ENCODE measurements at places on chromosomes 5 and 9. TPM values are rescaled to one million over a fixed set of nuclear protein-coding genes. Genes with fewer than 3 reads are reported as not detected.

DNA sequence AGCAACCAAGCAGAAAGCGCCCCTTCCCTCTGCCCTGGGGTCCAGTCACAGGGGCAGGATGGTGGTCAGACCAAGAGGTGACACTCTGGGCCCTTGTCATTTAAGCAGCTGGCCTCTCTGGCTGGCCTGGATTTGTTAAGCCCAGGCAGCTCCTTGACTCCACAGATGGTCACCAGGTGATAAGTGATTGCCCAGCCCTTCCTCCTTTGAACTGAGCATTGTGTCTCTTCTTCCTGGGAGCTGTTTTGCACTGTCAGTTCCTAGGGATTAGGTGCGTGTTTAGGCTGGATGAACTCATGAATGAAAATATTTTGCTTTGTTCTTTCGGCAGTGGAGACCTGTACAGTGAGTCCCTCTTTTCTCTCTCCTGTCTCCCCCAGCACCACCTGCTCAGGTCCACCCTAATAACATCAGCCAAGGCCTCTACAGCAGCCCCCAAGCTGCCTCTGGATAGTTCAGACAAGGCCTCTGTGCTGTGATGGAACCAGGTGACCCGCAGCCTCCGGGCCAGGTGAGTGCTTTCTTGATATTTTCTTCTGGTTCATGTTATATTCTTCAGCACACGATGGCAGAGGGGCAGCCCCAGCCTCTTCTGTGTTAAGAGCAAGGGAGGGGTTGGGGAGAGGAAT lies 139.7 kb upstream of the PITX1 start:
- DNase-seq, result no peak

IL4 gene
- not detected for total RNA-seq

DNA sequence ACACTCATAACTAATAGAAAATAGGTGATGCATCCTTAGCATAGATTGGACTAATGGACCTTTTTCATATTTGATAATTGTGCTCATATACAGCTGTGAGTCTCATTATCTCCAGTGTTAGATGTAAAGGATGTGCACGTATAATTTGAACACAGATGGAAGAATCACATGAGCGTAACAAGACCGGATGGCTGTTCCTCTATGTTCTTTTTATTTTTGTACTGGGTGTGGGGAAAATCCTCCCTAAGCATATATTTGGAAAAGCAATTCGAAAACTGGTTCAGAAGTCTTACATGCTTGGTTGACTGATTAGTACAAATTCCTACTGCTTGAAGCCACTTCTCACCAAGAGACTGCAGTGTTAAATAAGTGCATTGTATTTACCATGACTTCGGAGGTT lies 230.2 kb downstream of the AOPEP start:
- no peak for DNase-seq

GRCh38 chr9:35898337-35898736 lies 7.7 kb upstream of the HRCT1 start:
- no peak for DNase-seq

GABRP gene
- total RNA-seq, result not detected

EIF4E1B gene
- total RNA-seq, result not detected

FOXD4L4 gene
- total RNA-seq, result under 0.01 TPM

APBA1 gene
- 3.8 TPM for total RNA-seq

DNA sequence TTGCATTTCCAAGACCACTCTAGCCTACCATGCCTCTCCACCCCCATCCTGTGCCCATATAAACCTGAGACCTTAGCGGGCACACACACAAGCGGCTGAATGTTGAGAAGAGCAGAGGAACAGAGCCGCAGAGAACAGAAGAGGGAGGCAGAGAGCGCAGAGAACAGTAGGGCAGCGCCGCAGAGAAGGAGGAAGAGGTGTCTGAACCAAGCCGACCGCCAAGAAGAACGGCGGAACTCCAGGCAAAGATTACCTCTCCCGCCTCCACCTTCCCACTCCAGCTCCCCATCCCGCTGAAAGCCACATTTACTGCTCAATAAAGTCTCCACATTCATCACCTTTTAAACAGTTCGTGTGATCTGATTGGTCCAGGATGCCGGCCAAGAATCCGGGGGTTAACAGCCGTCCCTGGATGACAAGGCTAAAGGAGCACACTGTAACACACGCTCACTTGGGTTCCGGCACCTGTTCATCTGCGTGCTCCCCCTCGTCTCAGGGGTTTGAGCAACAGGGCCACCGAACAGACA lies 33.2 kb downstream of the GRIN3A start:
- DNase-seq, result no peak

DNA sequence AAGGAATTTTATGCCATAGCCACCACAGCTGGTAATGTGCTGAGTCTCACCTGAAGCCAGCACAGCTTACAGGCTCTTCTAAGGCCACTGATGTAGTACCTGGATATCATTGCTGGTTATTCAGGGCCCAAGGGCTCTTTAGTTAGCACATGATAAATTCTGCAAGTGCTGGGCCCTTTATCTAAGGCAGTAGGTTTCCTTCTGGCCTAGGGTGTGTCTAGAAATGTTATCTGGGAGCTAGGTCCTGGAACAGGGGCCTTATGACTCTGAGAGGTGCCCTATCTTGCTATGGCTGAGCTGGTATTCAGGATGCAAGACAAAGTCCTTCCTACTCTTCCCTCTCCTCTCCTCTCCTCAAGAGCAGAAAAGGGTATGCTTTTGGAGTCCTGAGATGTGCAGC lies 1424.5 kb upstream of the NUDT12 start:
- no peak for DNase-seq

DNA sequence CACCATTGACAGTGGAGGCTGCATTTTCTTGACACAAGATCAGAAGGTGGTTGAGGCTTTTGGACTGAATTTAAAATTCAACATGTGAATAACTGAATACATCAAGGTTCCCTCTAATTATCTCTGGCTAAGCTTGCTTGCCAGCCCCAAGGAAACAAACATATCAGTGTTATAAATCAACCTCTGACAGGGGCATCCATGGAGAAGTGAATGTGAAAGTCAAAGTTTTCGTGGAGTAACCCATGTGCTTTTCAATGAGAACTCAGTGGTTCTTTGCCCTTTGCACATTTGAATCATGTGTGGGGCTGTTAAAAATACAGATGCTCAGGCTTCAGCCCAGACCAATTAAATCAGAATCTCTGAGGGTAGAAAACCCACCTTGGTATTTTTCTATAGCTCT lies 128.9 kb downstream of the LRRC70 start:
- DNase-seq, result no peak

DNA sequence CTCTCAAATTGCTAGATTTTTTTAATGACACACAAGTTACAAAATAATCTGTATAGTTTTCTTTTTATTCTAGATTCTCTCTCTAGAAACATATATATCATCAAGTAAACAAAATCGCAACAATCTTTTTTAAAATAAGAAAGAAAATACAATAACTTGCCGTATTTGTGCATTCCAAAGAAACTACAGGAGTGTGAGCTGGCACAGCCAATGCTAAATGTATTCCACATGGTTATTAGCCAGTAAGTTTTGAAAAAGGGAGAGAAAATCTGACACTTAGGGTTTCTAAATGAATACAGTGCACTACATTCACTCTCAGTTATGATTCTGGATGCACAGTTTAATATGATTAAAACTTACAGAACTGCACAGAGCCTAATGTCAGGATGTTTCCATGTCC lies 117.9 kb downstream of the BNC2 start:
- DNase-seq, result no peak

GRCh38 chr9:20031836-20032235 lies 243.0 kb upstream of the SLC24A2 start:
- no peak for DNase-seq

CDH18 gene
- 1.1 TPM for total RNA-seq

DNA sequence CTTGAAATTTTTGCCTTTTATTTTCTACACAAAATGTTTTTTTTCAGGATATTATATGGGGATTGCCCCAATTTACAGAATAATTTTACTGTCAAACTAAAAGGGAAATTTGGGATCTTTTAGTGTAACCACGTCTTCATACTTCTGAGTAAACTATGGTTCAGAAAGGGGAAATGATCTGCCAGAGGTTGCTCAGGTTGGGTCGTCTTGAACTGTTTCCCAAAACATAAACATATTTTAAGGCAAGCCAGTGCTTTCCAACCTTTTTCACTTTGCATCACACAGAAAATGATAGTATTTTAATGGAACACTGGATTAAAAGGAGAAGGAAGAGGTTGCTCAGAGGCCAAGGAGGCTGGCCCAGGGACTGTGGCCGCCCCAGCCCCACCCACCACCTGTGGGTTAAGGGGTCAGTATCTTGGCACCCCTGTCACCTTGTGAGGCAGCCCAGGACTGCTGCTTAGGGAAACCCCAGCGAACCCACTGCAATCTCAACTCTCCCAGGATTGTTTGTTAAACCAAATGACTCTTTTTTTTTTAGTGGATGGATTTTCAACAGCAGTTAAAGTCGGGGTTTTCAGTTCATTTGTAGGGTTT lies 142.7 kb upstream of the DHFR start:
- DNase-seq, result no peak

DNA sequence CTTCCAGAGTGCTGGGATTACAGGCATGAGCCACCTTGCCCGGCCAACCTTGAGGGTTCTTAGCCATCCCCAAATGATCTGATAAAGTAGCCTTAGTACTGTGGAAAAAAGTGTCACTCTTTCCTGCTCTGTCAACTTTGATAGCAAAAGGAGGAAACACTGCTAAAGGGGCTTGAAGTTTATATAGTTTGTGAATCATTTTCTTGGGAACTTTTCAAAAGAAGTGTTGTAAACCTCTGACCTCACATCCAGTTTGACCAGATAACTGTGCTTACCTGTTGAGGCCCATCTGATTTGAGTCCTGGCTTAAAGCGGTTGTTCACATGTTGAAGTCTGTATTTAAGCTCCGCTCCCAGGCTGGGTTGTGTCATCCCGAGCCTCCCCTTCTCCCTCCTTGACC lies 303.3 kb downstream of the DOCK8 start:
- no peak for DNase-seq

PCDHA9 gene
- under 0.01 TPM for total RNA-seq

- no peak for DNase-seq
Observed at GRCh38 chr5:152477536-152477935, 72.5 kb upstream of the NMUR2 start.

GRCh38 chr9:69582544-69583297 lies 89.5 kb downstream of the APBA1 start:
- DNase-seq, result no peak

All from IMR-90 (cell line).